ENCODE measurements at places on chromosomes 12 and 14. TPM values are rescaled to one million over a fixed set of nuclear protein-coding genes. Genes with fewer than 3 reads are reported as not detected.

- no peak for DNase-seq
These were observed 28.0 kb upstream of the OSBPL8 start for GRCh38 chr12:76587428-76588178.

- DNase-seq = no peak
These were observed 67.0 kb upstream of the SFSWAP start for GRCh38 chr12:131643631-131644452.

GRCh38 chr14:100406505-100407131 lies 83.5 kb downstream of the SLC25A47 start:
- DNase-seq = no peak

DPF3 gene
- polyA plus RNA-seq = 18.1 TPM

GRCh38 chr12:67989184-67989920 lies at the start of gene IFNG-AS1:
Gene IFNG-AS1 (plus strand): TSS chr12:67989447.
- no peak for DNase-seq

- no peak for DNase-seq
These were observed 69.0 kb downstream of the MVK start for GRCh38 chr12:109642506-109643132.

MYF6 gene
- polyA plus RNA-seq = not detected

DNA sequence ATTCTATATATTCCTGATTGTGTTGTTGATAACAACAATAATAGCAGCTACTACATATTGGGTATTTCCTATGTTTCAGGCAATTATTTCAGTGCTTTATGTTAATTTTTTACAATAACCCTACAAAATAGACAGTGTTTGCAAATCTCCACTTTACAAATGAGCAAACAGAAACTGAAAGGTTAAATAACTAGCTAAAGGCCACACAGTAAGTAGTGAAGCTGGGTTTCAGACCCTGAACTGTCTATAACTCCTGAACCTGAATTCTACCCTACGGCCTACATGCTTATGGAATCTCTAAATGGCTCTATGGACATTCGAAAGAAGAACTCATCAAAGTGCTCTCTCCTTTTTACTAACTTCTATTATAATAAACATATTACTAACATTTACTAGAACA lies 19.7 kb upstream of the NUDT4 start:
- no peak for DNase-seq

- no peak for DNase-seq
These were observed 4.6 kb upstream of the A2ML1 start for GRCh38 chr12:8817856-8818255.

RNFT2 gene
- 2.1 TPM for polyA plus RNA-seq

DNA sequence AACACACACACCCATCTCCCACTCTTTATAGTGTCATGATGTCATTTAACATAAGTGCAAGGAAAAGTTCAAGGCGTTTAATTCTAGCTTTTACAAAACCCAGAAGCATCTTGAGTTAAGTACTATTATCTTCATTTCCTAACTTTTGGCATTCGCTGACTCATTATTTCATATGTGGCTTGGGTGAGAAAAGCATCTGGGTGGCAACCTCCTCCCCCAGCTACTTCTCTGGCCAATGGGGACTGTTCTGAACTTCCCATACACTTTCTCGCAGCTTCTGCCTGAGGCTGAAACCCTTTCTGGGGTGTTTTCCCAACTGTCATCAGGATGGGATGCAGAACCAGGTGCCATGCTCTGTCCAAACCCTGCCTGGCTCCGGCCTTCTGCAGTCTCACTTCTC lies 2.8 kb upstream of the MARK3 start:
- DNase-seq = no peak

DNA sequence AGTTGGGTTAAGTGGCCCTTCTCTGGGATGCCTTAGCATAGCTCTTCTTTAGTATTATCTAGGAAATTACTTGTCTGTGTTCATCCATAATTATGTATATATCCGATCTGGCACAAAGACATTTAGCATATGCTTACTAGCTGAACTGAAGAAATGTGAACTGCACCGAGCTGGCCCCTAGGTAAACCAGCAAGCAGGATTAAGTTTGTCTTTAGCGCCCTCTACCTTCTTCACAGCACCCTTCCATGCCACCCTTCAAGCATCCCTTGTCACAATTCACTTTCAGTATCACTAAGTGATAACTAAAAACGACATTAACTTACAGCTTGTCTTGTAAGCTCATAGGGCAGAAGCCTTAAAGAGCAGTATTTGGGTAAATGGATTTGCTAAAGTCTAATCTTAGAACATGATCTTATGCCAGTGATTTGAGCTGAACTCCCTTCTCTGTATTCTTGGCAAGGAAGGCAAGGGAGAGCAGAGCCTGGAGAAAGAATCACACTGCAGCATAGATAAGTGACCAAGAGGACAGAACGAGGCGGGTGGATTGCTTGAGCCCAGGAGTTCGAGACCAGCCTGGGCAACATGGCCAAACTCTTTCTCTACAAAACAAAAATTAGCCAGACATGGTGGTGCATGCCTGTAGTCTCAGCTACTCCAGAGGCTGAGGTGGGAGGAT lies 2.6 kb upstream of the HAL start:
- DNase-seq = peak; percentile 10

DNA sequence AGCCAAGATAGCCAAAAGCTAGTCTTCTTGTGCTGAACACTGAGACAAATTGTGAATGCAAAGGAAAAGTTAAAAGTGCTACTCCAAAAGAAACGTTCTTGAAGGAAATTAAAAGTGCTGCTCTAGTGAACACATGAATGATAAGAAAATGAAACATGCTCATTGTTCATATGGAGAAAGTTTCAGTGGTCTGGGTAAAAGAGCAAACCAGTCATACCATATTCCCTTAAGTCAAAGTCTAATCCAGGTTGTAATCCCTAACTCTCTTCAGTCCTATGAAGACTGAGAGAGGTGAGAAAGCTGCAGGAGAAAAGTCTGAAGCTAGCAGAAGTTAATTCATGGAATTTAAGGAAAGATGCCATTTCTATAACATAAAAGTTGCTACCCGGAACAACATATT lies 121.5 kb downstream of the MNAT1 start:
- DNase-seq = no peak

DNA sequence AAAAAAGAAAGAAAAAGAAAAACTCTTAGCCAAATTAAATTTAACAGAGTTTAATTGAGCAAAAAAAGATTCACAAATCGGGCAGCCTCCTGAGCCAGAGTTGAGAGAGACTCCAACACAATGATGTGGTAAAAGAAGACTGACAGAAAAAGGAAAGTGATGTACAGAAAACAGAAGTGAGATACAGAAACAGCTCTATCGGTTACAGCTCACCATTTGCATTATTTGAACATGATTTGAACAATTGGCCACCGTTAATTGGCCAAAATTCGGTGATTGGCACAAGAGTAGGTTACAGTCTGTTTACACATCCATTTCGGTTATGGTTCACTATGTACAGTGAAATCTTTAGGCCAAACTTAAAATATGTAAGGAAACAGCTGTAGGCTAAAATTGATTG lies 117.7 kb downstream of the SPTSSA start:
- no peak for DNase-seq

Measured in AG04450 (cell line).